Activated T-helper 1 cell treated with anti-CD3 and anti-CD28 coated beads, Interleukin-12 subunit alpha, Interleukin-12 subunit beta, Interleukin-2, Interleukin-4 antibody, amounts not matched to agents 30 ng/mL and 10 ng/mL and 1 ng/mL, durations not matched to agents 14 hours and 24 hours and 36 hours (primary cell): ENCODE measurements at places on chromosomes 2 and 18. TPM values are rescaled to one million over a fixed set of nuclear protein-coding genes. Genes with fewer than 3 reads are reported as not detected.

NOL4 gene
- total RNA-seq, result not detected in 2 replicates

DSG1 gene
- not detected in 2 replicates for total RNA-seq

HOXD10 gene
- not detected in 2 replicates for total RNA-seq

GALNT13 gene
- not detected in 2 replicates for total RNA-seq

TMEM247 gene
- total RNA-seq, result not detected in 2 replicates

NYAP2 gene
- not detected in 2 replicates for total RNA-seq

ALLC gene
- not detected in 2 replicates for total RNA-seq

IL18R1 gene
- total RNA-seq, result 57.8 and 61.3 TPM in 2 replicates

GKN2 gene
- not detected in 2 replicates for total RNA-seq

TLX2 gene
- 1.2 and 1.5 TPM in 2 replicates for total RNA-seq

RIT2 gene
- total RNA-seq, result not detected in 2 replicates

NTSR2 gene
- total RNA-seq, result not detected in 2 replicates

ASB18 gene
- not detected in 2 replicates for total RNA-seq

KCNS3 gene
- 0.07 TPM in 1 of 2 replicates, not detected in the other for total RNA-seq

APCDD1 gene
- not detected in 2 replicates for total RNA-seq

AFTPH gene
- total RNA-seq, result 42.4 and 43.4 TPM in 2 replicates

CXCR1 gene
- total RNA-seq, result not detected in 2 replicates

ACMSD gene
- total RNA-seq, result not detected in 2 replicates

TTC39C gene
- 28.8 and 31.8 TPM in 2 replicates for total RNA-seq

SCYGR1 gene
- not detected in 2 replicates for total RNA-seq

CHRNA1 gene
- total RNA-seq, result not detected in 2 replicates

IL36G gene
- total RNA-seq, result not detected in 2 replicates

PROC gene
- 0.29 TPM in 2 replicates for total RNA-seq
